ENCODE measurements at places on chromosomes 5 and 9.

GRCh38 chr9:32345243-32345642 is 39.2 kb upstream of the ACO1 start:
- DNase-seq = no peak

- no peak for DNase-seq
These were observed 133.7 kb upstream of the FBXL17 start for GRCh38 chr5:108515517-108516105.

GRCh38 chr5:139186752-139187326 is 11.3 kb downstream of the SIL1 start:
- DNase-seq = no peak

GRCh38 chr5:179397516-179397915 is 52.3 kb upstream of the ADAMTS2 start:
- DNase-seq = no peak

- no peak for DNase-seq
These were observed 309.3 kb downstream of the CHSY3 start for GRCh38 chr5:130213607-130214006.

- no peak for DNase-seq
These were observed 56.5 kb upstream of the ZNF354A start for GRCh38 chr5:178786859-178787499.

DNA sequence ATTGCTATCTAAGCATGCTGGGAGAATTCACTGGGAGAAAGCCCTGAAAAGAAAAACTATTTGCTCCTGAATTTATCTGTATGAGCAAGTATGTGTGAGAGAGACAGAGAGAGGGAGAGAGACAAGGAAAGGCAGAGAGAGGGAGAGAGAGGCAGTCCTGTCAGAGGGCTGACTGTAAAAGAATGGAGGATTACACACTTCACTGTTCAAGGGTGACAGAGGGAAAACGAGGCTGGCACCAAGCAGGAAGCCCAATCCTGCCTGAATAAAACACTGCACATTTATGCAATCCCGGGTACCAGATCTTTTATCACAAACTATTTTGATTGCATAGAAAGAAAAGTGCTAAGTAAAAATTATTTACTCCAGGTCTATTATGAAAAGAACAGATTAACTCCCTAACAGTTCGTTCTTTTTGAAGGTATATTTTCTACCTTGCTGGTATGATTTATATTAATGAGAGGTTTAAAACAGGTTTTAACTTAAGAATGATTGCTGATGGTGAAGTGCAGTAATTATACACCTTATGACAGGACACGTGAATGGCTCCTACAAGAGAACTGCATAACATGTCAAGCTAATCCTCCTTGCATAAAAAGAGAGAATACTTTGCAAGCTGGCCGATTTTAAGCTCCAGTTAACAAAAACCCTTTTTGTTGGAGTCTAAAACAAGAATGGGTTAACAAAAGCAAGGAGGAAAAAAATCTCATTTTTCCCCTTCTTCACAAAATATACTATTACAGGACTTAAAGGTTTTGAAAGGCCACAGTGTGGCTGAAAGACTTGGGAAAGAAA is 82.5 kb downstream of the NFIB start:
- no peak for DNase-seq

DNA sequence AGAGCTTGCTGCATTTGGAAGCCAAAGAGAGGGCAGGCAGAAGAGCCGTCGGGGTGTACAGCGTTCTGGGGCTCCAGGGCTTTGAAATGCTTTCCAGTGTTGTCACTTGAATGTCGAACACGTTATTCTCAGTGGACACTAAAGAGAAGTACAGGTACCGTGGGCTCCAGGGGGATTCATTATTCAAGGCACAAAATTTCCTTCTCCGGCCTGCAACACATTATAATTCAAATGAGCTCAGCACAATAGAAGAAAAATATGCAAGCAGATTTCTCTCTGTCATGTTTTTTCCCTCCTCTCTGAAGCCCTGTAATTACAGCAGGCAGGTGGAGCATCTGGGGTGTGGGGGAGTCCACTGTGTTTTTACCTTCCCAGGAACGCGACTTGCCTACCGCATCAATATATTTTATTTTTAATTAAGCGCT is 293.1 kb downstream of the ZSWIM6 start:
- DNase-seq = no peak

- no peak for DNase-seq
These were observed 14.9 kb downstream of the LHFPL2 start for GRCh38 chr5:78633700-78634099.

Data from stimulated activated CD4-positive, alpha-beta T cell treated with anti-CD3 and anti-CD28 coated beads, TNF-alpha, amount 100 ng/mL, for 1 hour (primary cell).